ENCODE measurements at places on chromosomes 1 and 21. TPM values are rescaled to one million over a fixed set of nuclear protein-coding genes. Genes with fewer than 3 reads are reported as not detected.

MEF2D gene
- 35.1 TPM for polyA plus RNA-seq

SHISA4 gene
- polyA plus RNA-seq = 22.8 TPM

DNA sequence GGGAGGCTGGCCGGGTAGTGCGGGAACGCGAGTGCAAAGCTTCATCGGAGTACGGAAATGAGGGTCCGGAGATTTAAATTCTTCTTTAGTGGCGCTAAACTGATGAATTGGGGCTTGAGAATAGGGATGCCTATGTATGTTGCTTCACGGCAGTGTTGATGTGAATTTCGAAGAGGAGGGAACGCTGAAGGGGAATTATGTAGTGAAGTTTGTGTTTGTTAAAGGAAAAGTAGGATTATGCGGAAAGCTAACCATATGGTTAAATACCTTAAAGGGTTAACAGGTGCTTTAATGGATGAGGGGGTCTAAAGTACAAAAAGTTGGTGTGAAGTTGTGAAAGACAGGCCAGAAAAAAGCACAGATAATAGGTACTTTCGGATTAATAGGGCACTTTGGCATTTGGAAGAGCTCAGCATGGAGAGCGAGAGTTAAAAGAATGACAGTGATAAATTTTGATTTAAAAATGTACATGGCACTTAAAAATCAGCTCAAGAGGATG lies 1.4 kb downstream of the HS2ST1 start:
- no peaks in the 10 kb centered on the region for H3K36me3 ChIP-seq
- H3K27me3 ChIP-seq = no peaks in the 10 kb centered on the region
- H3K4me3 ChIP-seq = peak overlapping the region; percentile 98
- DNase-seq = no peak

DNA sequence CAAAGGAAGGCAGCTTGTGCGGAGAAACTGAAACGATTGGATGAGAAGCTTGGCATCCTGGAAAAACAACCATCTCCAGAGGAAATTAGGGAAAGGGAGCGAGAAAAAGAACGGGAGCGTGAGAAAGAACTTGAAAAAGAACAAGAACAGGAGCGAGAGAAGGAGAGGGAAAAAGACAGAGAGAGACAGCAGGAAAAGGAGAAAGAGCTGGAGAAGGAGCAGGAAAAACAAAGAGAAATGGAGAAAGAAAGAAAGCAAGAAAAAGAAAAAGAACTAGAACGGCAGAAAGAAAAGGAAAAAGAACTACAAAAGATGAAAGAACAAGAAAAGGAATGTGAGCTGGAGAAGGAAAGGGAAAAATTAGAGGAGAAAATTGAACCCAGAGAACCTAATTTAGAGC lies 47.2 kb downstream of the PRRC2C start:
- no peaks in the 10 kb centered on the region for H3K4me1 ChIP-seq
- H3K27me3 ChIP-seq = no peaks in the 10 kb centered on the region
- H3K36me3 ChIP-seq = peaks cover 92% of the 10 kb centered on the region
- H3K4me3 ChIP-seq = no peak overlapping the region
- DNase-seq = no peak

OR2G6 gene
- not detected for polyA plus RNA-seq

RAB42 gene
- polyA plus RNA-seq = 11.9 TPM

Measured in cardiac muscle cell (in vitro differentiated cells and primary cell).